ENCODE measurements at places on chromosomes 5 and 9.

GRCh38 chr5:32173267-32174010 is 680 bp downstream of the GOLPH3 start:
- peak; percentile 83 for DNase-seq

GRCh38 chr9:115006660-115007059 is 76.3 kb upstream of the TNFSF8 start:
- DNase-seq = no peak

- no peak for DNase-seq
Observed at GRCh38 chr5:83964271-83964670, 243.6 kb upstream of the HAPLN1 start.

DNA sequence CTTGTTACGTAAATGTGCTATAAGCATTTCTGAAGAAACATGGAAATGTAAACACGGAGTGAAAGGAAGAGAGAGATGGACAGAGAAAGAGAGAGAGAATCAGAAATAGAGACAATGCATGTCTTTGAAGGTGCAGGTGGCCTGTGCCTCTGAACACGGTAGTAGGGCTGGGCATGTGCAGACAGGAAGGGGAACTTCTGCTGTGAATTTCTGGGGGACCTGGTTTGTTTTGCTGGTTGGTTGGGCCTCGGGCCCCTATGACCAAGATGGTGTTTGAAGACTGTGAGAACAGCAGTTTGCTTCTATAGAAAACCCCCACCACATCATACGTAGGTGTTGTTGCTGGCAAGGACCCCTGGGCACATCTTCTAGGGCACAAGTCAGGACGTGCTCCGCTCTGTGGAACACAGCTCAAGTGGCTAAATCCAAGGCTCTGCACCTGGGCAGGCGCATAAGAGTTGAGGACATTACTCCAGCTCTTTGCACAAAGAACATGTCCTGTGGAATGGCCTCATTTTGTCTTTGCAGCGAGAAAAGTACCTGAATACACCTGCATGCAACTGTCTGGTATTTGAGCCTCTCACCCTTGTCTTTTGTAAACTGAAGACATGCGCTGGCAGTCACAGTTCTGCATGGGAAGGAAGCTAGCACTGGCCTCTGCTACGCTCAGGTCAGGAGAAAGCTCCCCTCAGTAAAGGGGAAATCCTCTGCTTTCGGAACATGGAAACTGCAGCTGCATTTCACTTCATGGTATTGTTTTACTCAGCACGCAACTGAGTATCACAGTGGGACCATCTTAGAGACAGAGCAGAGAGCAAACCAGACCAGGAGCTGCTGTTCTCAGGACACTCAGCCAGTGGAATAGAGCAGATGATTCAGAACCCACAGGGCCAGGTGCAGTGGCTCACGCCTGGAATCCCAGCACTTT is 2.7 kb downstream of the OR2V2 start:
- DNase-seq = no peak

GRCh38 chr5:395156-395920 is 47.6 kb upstream of the EXOC3 start:
- DNase-seq = no peak

GRCh38 chr9:132465131-132465635 is 55.2 kb downstream of the CFAP77 start:
- DNase-seq = no peak

GRCh38 chr9:1917396-1917935 is 97.7 kb upstream of the SMARCA2 start:
- no peak for DNase-seq

DNA sequence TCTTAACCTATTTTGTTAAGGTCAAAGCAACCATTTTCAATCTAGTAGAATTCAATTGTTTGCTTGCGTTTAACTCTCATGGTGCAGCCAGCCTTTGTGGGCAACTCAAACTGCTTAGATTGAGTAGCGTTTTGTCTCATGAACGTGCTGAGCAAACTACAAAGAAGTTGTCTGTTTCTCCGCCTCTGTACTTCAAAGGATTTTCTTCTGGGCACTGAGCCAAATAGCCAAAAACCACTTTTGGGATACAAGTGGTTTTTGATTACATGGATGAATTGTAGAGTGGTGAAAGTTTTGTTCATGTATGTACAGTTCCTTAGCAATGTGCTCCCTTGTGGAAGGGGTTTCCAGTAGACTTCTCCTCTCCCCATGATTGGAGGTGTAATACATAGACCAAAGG is 122.9 kb downstream of the CFAP90 start:
- DNase-seq = no peak

DNA sequence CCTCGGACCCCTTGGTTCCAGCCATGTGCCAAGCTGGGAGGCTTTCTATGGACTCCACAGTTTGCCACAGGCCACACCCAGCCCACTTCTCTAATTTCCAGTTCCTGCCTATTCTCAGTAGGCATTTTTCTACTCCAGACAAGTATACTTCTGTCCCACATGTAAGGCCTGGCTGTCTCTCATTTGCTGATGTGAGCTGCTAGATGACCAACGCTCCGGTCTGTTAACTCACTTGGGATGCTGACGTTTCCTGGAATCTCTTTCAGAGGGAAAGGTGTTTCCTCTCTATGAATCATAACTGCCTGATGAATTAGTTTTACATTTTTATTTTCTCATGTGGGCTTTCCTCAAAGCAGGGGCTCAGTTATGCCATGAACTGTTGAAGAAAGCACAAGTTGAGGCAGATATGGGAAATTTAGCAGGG is 36.3 kb downstream of the ERGIC1 start:
- no peak for DNase-seq

- no peak for DNase-seq
Observed at GRCh38 chr5:61669531-61669930, 337.5 kb downstream of the ZSWIM6 start.

GRCh38 chr5:173917788-173918786 is 29.9 kb downstream of the CPEB4 start:
- DNase-seq = peak; percentile 73

DNA sequence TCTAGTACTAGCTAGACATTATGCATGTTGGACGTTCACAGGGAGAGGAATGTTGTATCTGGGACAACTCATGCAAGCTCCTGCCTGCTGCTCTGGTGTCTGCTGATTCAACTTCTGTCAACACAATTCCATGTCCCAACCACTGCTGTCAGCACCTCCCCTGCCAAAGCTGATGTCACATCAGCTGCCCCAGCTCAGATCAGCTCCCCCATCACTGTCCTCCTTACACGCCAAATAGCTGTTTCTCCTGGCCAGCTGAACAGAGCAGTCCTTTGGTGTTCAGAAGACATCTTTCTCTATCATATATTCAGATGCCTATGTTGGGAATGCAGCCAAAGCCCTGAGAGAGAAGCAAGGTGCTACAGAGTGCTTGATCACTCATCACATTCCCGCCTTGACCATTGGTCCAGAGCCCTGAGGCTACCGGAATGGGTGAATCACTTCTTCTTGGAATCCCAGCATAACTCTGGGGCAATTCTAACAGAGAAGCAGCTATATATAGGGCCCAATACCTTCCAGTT is 223.3 kb downstream of the SEC61B start:
- DNase-seq = no peak

DNA sequence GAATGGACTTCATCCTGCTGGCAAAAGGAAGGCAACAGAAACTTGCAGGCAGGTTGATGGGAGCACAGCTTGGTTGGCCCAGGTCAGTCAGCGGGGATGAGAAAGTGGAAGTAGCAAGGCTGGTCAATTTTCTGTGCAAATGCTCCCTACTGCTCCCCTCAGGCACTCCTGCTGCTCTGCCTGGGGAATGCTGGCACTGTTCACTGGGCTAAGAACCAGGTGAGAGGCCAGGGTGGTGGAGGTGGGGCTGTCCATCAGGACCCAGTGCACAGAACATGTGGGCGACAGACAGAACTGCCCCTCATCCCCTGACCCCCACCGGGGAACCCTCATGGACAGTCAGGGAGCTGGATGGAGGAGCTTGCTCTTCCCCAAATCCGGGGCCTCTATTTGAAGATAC is 593.1 kb downstream of the IRX1 start:
- no peak for DNase-seq

Data from NCI-H774 (cell line).